ENCODE measurements at places on chromosomes 13 and 19.

DNA sequence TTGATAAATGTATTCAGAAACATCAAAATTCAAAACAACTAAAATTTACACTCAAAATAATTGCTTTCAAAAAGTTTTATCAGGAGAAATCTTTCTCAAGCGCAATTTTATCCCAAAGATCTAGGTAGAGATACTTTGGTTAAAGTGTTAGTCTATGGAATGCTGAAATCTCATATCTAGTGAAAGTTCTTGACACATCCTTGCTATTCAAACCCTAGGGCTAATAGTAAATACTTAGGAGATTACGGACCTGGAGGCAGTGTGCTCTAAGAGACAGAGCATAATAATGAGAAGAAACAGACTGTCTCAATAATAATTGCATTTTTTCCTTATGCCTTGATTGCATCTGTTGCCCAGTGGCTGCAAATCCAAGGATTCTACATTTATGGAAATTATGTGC lies 330.8 kb downstream of the DACH1 start:
- DNase-seq: no peak

DNA sequence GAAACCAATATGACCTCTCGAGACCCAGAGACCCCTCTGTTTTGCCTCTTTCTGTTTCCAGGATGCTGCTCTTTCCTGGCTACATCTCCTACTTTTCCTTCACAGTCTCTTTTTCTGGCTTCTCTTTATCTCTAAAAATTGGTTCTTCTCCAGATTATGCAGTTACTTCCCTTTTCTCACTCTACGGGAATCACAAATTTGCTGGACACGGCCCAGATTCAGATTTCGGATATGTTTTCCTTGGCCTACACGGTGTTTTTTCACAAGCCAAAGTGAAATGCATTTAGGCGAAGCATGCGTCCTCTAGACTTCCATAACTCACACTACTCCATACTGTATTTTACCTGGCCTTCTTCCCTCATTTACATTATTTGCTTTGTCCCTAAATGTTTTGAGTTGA lies 214.7 kb upstream of the MIR17HG start:
- DNase-seq: no peak

DNA sequence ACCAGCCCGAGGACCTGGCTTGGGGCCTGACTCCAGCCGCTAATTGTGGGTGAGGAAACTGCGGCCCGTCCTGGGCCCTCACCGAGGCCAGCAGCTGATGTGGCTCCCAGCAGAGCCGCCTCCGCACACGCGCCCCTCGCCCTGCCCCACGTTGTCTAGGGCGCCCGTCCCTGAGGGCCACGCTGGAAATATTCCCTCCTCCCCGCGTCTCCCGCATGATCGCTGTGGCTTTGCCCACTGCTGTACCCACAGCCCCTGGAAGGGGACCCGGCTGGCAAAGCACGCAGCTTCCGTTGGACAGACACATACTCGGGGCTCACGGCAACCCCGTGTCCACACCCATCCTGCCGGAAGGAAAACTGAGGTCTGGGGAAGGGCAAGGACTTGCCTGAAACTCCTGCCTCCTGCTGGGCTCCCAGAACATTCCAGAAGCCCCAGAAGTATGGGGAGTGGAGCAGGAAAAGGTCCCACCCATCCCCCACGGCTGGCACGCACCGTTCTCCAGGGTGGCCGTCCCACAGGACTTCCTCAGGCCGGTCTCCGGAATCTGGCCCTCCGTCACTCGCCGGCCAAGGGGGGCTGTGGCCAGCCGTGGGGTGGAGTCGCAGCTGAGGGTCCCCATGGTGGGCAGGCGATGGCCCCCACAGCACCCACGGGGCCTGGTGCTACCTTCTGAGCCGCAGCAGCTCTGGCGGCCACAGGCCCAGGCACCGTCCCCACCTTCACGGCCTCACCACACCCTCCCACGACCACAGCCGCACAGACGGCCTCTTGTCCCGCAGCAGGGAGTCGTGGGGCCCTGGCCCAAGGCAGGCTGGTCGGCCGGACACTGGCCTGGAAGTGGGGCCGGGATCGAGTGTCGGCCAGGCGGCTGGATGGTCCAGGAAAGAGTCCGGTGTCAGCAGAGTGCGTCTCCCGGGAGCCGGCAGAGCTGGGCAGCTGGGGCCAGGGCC lies 13.6 kb upstream of the SHC2 start:
- no peak for DNase-seq

DNA sequence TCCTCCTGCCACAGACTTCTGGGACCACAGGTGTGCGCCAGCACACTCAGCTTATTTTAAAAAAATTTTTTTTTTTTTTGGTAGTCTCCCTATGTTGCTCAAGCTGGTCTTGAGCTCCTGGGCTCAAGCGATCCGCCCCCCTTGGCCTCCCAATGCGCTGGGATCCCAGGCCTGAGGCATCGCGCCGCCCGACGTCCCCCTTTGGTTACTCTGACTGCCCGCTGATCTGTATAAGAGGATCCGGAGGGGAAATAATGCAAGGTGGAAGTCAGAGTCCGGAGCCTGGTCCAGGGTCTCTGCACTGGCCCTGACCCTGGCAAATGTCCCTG lies 486 bp upstream of the ZNF805 start:
- DNase-seq: no peak

DNA sequence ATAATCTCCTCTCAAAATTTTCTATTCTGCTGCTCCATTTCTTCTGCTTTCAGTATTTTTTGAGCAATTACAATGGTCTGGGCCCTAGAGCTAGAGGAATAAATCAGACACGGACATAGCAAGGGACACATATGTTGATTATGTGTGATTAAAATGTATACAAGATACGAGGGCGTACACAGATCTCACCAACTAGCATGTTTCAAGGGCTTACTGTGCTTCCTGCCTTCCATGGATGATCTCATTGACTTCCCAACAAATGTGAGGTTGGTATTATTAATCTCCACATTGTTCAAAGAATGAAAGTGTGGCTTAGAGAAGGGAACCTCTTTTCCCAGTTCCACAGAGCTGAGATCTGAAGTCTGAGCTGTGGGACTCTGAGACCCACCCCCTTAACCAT lies 9.1 kb downstream of the PLD3 start:
- DNase-seq: no peak

Measured in gastrocnemius medialis (tissue), 4 donors.